ENCODE measurements at places on chromosomes 4 and X. TPM values are rescaled to one million over a fixed set of nuclear protein-coding genes. Genes with fewer than 3 reads are reported as not detected.

Gene CFP
- total RNA-seq, result 1.6 TPM

Gene HPGD
- total RNA-seq, result not detected

Gene NPY2R
- not detected for total RNA-seq

Gene HSFX3
- total RNA-seq, result not detected

Gene SMIM10L2A
- 3.5 TPM for total RNA-seq

Gene FGFR3
- 48.1 TPM for total RNA-seq

GRCh38 chr4:107561481-107561880 is 158.6 kb downstream of the PAPSS1 start:
- no peaks in the 10 kb centered on the region for H3K36me3 ChIP-seq
- no peaks in the 10 kb centered on the region for H3K27me3 ChIP-seq
- no peak for DNase-seq
- H3K4me3 ChIP-seq, result no peak overlapping the region

GRCh38 chr4:101239665-101240064 is 107.7 kb downstream of the PPP3CA start:
- no peak for DNase-seq
- H3K4me3 ChIP-seq, result no peak overlapping the region
- no peaks in the 10 kb centered on the region for H3K27me3 ChIP-seq
- H3K27ac ChIP-seq, result no peak overlapping the region

GRCh38 chr4:184479516-184479950 is 5.2 kb upstream of the IRF2 start:
- no peaks in the 10 kb centered on the region for H3K36me3 ChIP-seq
- H3K4me3 ChIP-seq, result no peak overlapping the region
- peaks cover 41% of the 10 kb centered on the region for H3K4me1 ChIP-seq

DNA sequence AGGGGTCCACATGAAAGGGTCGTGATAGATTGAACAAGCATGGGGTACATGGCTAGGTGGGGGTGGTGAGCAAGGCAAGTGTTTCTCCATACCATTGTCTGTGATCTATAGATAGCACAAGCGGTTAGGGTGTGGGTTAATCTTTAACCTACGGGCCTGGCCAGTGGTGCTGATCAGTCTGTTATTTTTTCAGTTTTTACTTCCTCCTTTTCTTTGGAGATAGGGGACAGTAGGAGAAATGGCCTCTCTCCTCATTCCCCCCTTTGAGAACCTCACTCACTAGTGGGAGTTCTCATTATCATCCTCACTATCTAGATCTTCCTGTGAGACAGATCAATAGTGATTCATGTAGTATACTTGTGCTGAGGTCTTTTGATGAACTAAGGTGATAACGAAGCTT is 16.2 kb upstream of the GPKOW start:
- no peaks in the 10 kb centered on the region for H3K4me1 ChIP-seq
- H3K27me3 ChIP-seq, result no peaks in the 10 kb centered on the region
- peaks cover 18% of the 10 kb centered on the region for H3K36me3 ChIP-seq
- no peak overlapping the region for H3K4me3 ChIP-seq
- no peak overlapping the region for H3K27ac ChIP-seq

DNA sequence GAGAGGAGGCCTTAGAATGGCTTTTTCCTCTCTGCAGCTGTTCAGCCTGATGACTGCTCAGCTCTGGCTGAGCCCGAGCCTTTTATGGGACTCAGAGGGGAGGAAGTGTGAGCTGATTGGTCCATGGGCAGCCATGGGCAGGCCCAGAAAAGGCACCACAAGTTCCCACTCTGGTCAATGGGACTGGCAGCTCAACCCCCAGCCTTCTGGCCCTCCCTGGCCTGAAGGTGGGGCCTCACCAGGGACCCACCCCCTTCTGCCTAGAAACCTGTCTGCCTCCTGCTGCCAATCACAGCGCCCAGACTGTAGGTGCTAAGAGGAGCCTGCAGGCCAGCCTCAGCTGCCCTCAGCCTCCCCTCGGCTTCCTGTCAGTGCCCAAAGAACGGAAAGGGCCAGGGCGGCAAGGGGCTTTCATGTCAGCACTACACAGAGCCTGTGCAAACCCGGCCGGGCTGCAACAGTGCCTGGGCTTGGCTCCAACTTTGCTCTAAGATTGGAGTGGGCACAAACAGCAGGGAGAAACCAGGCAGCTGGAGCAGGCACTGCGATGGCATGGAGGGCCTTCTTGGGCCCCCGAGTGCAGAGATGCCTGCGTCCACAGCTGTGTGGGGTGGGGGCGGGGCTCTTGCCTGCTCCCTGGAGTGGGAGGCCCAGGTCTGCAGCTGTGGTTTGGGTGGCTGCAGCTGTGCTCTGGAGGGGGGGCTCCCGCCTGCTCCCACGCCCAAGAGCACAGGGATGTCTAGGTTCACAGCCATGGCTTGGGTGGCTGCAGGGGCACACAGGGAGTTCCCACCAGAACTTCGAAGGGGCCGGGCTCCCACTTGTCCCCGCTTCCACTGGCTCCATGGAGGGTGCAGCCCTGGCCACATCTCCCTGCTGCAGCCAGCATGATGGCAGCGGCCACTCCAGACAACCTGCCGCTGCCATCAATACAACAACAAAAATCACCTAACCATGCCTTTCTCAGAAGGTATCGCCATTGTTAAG is 92.6 kb downstream of the NXF2 start:
- no peaks in the 10 kb centered on the region for H3K4me1 ChIP-seq
- DNase-seq, result no peak
- peaks cover 13% of the 10 kb centered on the region for H3K27me3 ChIP-seq
- no peak overlapping the region for H3K27ac ChIP-seq

DNA sequence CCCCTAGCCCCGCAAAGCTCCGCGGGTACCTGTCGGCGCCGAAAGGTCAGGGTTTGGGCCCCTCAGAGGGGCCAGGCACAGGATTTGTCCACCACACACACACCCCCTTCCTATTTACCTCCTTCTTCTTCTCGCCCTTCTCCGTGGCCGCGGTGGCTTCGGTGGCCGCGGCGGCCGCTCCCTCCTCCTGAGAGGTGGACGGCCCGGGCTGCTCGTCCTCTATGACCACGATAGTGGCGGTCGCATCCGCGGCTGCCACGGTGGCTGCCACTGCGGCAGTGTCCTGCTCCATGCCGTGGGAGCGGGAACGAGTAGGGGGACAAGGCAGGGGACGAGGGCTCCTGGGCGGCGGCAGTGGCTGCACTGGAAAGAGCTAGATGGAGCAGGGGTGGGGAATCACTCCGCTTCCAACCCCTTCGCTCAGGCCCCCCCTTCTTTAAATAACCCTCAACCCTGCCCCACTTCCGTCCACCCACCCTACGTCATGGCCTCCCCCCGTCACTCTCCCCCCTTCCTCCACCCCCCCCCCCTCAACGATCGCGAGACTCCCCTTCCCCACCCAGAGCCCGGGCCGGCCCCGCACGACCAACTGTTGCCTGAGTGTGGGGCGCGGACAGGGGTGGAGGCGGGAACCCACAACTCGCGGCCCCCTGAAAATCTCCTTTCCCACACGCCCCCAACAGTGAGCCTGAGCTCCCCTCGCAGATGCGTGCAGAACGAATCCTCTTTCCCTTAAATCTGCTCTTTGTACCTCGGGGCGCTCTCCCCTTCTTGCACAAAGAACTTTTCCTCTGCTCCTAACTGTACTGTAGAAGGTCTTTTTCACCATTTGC is at the start of gene SMARCA1:
Gene SMARCA1, minus strand, starts transcription at position 412 of the 833 bp plus-strand sequence. Its CDS starts 120 bp downstream, at position 292.
- H3K36me3 ChIP-seq, result no peaks in the 10 kb centered on the region
- H3K4me1 ChIP-seq, result peaks cover 30% of the 10 kb centered on the region

GRCh38 chrX:124242131-124242530 is 90.3 kb upstream of the TEX13D start:
- DNase-seq, result no peak
- H3K4me3 ChIP-seq, result no peak overlapping the region
- H3K27ac ChIP-seq, result no peak overlapping the region
- H3K4me1 ChIP-seq, result peaks cover 20% of the 10 kb centered on the region
- H3K36me3 ChIP-seq, result peaks cover 12% of the 10 kb centered on the region
- no peaks in the 10 kb centered on the region for H3K27me3 ChIP-seq

DNA sequence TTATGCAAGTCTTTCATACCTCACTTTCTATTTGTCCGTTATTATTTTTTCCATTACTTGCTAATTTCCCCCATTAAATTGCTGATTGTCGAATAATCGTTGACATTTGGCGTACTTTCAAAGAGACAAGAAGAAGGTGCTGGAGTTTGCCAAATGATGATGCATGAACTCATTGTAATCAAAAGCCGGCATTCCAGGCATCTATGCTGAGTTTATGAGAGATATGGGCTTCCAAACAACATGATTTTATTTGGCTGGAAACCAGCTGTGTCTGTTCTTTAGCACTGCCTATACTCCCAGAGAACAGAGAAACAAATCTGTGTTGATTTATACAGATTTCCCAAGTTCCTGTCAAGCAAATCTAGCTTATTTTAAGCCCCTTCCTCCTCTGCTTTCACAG is 80.8 kb upstream of the RPS6KA3 start:
- H3K27me3 ChIP-seq, result no peaks in the 10 kb centered on the region
- no peaks in the 10 kb centered on the region for H3K36me3 ChIP-seq
- peaks cover 8% of the 10 kb centered on the region for H3K4me1 ChIP-seq
- no peak overlapping the region for H3K27ac ChIP-seq
- H3K4me3 ChIP-seq, result no peak overlapping the region
